ENCODE measurements at places on chromosomes 3 and 15.
A peak's percentile ranks its signal among the peaks of the same experiment; 100 is the strongest.

DNA sequence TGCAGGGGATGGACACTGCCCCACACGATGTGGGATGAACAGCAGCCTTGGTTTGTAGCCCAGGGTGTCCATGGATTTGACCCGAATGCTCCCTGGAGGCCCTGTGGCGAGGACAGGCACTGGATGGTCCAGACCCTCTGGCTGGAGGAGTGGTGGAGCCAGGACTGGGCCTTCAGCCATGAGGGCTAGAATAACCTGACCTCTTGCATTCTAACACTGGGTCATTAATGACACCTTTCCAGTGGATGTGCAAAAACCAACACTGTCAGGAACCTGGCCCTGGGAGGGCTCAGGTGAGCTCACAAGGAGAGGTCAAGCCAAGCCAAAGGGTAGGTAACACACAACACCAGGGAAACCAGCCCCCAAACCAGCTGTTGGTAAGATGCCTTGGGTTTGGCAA, 51.4 kb downstream of the OXNAD1 start:
- DNase-seq = no peak

DNA sequence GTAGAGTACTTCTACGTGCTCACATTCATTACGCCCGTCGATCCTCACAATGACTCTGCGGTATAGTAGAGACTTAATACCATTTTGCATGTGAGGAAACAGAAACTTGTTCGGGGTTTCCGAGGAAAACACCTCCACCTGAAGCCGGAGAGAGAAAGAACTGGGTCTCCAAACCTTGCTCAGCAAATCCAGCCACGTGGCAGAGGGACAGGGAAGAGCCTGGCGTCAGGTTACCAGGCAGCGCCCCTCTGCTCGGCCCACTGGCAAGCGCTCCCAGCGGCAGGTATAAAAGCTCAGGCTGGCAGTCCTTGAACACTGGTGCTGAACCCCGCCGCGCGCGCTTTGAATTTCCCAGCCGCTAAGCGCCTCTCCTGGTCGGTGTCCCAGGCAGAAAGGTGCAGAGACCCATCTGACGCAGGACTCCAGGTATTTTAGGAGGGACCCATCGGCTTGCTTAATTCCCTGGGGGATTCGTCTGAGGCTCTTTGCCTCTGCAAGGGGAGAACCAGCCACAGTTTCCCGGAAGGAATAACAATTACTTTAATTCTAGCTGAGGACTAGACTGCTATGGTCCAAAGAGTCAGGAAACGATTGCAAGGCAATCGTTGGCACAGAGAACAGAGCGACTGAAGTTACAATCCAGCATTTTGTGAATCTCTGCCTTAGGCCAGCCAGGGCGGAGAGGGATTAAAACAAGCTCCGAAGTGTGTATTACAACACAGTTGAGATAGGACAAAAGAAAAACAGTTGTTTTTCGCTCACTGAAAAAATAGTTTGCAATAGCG, at the start of gene C2CD4A:
Gene C2CD4A (plus strand): TSS at position 315 of the 785 bp plus-strand sequence. CDS start 637 bp downstream, outside the sequence.
- peak; percentile 56 for DNase-seq

- DNase-seq = no peak
Observed at GRCh38 chr15:81199031-81199779, 2.5 kb downstream of the IL16 start.

DNA sequence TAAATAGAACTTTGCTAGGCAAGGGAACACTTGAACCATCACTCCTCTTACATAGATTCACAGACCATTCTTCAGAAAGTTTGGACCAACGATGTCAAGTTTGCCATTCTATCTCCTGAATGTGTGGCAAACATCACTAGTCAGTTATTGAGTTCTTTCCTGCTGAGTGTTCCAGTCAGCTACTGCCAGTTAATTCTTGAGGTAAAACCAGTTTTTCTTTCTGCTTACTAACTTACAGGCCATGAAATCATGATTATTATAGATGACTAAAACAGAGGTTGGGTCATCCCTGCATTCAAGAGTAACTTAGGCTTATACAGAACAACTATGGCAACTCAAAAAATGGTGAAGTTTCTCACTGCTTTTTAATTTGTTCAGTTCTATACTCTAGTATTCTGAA, 88.2 kb downstream of the AP4E1 start:
- peak; percentile 89 for DNase-seq

- DNase-seq = no peak
Observed at GRCh38 chr3:25362118-25362517, 65.9 kb upstream of the RARB start.

- peak; percentile 48 for DNase-seq
Observed at GRCh38 chr3:140276703-140277102, 341.7 kb downstream of the CLSTN2 start.

DNA sequence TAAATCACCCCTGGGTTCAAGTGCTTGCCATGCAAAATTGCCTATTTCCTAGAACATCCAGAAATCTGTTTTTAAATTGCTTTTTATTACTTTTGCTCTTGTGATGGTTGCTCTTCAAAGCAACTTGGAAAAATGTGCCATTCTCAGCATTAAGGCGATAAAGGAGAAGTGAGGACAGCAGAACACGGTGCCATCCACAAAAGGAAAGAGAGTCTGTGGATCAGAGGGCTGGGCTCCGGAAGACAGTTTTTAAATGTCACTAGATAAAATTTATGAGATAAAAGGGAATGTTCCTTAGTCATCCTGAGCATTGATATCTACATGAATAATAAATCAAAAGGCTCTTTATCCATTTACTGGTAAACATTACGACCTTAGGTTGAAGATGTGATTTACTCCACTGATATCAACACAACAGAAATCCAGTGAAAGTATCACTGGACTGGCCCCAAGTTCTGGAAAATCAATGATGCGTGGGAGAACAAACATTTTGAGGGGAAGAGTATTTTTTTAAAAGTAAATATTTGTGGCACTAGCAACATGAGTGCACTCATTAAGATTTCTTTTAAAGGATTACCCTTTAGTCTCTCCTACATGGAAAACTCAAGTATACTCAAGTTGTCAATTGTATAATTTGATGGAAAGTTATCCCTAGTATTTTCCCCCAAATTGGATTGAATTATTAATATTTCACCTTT, 554.7 kb downstream of the FHIT start:
- DNase-seq = no peak

DNA sequence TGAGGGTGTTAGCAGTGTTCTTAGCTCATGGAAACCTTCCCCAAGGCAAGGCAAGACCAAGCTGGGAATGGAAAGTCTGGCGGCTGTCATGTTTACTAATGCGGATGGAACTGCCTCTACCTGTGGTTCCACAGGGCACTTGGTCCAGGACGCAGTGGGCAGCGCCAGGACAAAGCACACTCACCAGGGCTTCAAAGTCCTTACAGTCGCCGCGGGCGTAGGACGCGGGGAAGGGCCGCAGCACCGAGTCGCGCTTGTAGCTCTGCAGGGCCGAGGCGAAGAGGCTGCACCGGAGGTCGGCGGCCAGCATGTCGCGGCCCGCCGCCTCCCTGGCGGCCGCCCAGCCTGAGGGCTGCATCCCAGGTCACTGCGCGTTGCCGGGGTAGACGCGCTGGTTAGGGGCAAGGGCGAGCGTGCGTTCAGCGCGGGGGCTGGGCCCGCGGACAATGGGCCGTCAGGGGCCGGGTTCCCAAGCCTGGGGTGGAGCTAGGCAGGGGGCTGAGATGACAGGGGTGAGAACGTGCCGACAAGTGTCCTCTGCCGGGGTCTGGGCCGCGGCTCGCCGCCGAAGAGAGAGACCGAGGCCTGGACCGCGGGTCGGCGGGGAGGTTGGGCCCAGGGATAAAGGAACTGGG, 497 bp downstream of the PARP16 start:
- peak; percentile 61 for DNase-seq

DNA sequence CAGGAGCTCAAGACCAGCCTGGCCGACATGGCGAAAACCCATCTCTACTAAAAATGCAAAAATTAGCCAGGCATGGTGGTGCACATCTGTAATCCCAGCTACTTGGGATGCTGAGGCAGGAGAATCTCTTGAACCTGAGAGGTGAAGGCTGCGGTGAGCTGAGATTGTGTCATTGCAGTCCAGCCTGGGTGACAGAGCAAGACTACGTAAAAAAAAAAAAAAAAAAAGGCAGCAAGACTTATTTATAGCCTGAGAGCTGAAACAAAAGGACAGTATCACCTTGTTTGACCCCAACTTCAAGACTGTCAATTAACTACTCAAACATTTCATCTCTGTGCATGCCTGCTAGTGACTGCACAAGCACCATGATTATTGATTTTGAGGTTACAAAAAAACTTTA, 478.9 kb upstream of the GBE1 start:
- DNase-seq = no peak

- DNase-seq = no peak
Observed at GRCh38 chr3:170721563-170721962, 135.7 kb upstream of the SLC7A14 start.

GRCh38 chr3:128841926-128842920, 37.2 kb upstream of the ACAD9 start:
- no peak for DNase-seq

DNA sequence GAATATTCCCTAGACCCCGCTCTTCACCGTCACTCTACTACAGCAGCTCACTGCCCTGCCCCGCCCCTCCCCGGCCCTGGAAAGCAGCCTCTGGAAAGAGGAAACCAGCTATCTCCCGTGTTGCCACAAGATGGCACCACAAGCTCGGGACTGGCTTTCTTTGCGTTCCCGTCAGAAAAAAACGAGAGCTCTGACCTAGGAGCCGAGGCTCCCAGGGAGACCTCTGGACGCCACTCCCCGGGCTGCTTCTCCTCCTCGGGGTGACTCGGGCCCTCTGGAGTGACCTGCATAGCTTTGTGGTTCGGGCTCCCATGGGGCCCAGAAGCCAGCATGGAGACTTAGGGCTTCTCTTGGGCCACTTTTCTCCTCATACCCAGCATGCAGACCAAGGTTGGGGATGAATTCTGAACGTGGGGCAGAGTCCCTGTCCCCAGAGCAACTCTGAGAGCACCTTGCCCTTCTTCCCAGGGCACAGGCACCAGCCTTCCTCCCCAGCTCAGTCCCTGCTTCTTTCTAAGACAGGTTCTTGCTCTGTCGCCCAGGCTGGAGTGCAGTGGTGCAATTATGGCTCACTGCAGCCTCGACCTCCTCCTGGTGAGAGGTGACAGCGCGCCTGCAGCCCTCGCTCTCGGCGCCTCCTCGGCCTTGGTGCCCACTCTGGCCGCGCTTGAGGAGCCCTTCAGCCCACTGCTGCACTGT, 19.0 kb downstream of the STOML1 start:
- DNase-seq = peak; percentile 91

DNA sequence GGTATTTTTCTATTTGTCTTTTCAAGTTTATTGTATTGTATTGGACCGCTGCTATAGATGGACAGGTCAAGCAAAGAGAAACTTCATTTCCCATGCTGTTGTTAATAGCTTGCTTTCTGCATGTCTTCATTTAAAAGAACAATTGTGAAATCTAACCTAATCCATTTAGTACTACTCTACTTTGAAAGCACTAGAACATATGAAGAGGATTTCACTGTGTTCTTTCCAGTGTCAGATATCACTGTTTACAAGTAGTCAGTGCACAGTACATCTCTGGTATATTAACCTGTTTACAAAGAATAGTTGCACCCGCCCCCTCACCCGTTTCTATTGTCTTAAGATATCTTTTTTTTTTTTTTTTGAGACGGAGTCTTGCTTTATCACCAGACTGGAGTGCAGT, 21.8 kb upstream of the EDEM1 start:
- DNase-seq = no peak

- DNase-seq = peak; percentile 89
Observed at GRCh38 chr3:42067326-42067725, 23.8 kb upstream of the TRAK1 start.

DNA sequence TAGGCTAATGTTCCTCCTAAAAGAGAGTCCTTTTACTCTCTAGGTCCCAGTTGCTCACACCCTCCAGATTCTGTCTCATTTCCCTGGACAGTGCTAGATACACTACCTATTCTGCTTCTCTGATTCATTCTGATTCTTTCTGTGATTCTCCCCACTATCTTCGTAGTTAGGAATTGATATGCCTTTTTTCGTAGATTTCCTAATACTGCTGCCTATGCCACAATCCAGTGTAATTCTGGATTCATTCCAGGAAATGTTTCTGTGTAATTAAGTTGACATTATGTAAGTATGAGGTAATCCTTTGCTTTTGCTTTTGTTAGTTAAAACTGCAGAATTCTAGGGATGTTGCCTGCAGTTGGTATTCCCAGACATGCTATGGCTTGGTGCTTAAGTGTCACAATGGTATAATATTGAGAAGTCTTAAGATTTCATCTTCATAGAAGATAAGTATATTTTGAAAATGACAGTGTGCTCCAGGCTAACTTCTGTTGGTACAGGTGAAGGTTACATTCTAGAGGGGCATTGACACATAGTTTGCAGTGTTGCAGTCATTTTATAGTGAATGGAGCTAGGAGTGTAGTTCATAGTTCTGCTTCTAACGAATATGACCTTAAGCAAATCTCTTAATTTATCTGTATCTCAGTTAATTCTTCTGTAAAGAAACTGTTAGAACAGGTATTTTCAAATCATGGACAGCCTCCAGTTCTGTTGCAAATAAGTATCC, 54.3 kb downstream of the RIOX2 start:
- peak; percentile 47 for DNase-seq

- DNase-seq = no peak
Observed at GRCh38 chr3:54376142-54376807, 253.9 kb downstream of the CACNA2D3 start.

DNA sequence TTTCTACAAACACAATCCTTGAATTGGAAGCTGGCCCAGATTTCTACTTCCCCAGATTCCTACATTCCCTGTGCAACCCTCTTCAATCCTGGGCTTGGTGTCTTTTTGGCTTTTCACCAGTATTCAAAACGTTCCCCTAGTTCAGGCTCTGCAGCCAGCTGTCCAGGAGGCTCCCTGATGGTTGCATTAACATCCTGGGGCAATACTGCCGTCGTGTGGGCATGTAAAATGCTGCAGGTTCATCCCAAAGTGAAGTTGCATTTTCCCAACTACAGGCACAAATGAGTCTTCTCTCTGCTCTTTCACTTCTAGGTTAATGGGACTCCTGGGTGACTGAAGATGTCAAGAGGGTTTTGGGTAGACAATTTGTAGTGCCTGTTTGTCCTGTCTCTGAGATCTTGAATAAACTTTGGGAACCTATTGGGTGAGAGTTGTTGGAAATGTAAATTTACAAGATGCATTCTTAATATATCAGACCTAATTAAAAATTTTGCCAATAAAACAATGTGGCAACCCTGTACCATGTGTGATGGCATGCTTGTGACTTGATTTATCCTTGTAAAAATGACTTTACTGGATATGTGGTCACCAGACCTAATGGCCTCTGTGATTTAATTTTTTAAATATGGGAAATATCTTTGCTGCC, 28.6 kb downstream of the SOX14 start:
- peak; percentile 66 for DNase-seq

Data from GM23248 (cell line).